ENCODE measurements at places on chromosomes 3 and 15. TPM values are rescaled to one million over a fixed set of nuclear protein-coding genes. Genes with fewer than 3 reads are reported as not detected.

GRCh38 chr3:81249540-81250029, 511.9 kb downstream of the GBE1 start:
- H3K27me3 ChIP-seq = no peaks in the 10 kb centered on the region
- no peak overlapping the region for H3K27ac ChIP-seq
- DNase-seq = no peak

- H3K4me3 ChIP-seq = no peak overlapping the region
- DNase-seq = no peak
- H3K4me1 ChIP-seq = no peaks in the 10 kb centered on the region
- no peak overlapping the region for H3K27ac ChIP-seq
Observed at GRCh38 chr3:135487261-135487660, 478.3 kb upstream of the PPP2R3A start.

DNA sequence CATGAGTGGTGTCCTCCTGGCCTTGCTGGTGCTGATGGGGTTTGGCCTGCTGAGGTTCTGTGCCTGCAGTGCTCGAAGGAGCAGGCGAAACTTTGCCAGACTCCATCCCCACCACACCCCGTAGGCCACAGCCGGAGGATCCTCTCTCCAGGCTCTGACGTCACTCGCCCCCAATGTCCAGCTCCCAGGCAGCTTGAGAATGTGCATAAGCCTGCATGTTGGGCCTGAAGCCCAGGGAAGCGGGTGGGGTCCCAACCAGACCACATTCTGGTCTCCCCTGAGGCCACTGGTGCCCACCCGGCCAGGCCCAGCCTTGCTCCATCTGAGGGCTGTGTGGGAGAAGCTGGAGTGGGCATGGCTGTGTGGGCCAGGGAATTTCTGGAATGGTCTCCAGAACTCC, 109.8 kb downstream of the ASB7 start:
- no peaks in the 10 kb centered on the region for H3K4me1 ChIP-seq
- no peaks in the 10 kb centered on the region for H3K36me3 ChIP-seq

GRCh38 chr3:118682921-118683320, 351.7 kb downstream of the IGSF11 start:
- H3K27ac ChIP-seq = no peak overlapping the region
- H3K27me3 ChIP-seq = no peaks in the 10 kb centered on the region
- no peak overlapping the region for H3K4me3 ChIP-seq

GRCh38 chr3:35336601-35337000, 302.7 kb upstream of the ARPP21 start:
- H3K36me3 ChIP-seq = no peaks in the 10 kb centered on the region
- no peaks in the 10 kb centered on the region for H3K27me3 ChIP-seq
- DNase-seq = no peak
- H3K4me3 ChIP-seq = no peak overlapping the region
- H3K4me1 ChIP-seq = no peaks in the 10 kb centered on the region

DNA sequence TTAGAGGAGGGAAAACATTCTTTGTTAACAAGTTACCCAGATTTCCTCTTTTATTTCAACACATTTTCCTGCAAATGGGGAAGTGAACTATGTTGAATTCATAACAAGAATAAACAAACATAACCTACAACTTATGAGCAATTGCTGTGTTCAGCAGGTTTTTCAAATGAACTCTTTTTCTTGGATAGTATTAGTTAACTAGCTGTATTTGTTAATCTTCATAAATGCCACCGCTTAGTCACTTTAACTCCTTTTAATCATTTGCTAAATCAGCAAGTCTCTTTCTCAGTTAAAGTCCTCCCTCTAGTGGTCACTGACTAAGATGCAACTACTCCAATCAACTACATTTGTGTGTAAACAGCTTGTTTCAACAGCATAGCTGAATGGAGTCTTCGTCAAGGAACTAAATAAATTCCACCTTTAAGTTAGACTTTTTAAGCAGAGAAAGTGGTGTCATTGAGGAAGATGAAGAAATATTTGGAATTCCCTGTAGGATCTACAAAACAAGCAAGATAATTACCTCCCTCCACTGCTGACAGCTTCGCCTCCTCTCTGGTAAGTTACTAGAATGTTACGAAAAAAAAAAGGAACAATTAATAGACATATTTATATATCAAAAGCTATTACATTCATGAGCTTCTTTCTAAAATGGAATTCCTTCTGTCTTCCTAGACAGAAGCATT, 1122.0 kb downstream of the ROBO1 start:
- H3K4me3 ChIP-seq = no peak overlapping the region
- H3K36me3 ChIP-seq = no peaks in the 10 kb centered on the region
- H3K27me3 ChIP-seq = no peaks in the 10 kb centered on the region

GRCh38 chr3:156587760-156588069, 32.8 kb upstream of the SSR3 start:
- H3K4me3 ChIP-seq = no peak overlapping the region
- no peaks in the 10 kb centered on the region for H3K27me3 ChIP-seq
- no peak overlapping the region for H3K27ac ChIP-seq
- no peaks in the 10 kb centered on the region for H3K4me1 ChIP-seq

GRCh38 chr15:57387564-57388076, 11.3 kb downstream of the CGNL1 start:
- H3K36me3 ChIP-seq = no peaks in the 10 kb centered on the region
- DNase-seq = no peak

DNA sequence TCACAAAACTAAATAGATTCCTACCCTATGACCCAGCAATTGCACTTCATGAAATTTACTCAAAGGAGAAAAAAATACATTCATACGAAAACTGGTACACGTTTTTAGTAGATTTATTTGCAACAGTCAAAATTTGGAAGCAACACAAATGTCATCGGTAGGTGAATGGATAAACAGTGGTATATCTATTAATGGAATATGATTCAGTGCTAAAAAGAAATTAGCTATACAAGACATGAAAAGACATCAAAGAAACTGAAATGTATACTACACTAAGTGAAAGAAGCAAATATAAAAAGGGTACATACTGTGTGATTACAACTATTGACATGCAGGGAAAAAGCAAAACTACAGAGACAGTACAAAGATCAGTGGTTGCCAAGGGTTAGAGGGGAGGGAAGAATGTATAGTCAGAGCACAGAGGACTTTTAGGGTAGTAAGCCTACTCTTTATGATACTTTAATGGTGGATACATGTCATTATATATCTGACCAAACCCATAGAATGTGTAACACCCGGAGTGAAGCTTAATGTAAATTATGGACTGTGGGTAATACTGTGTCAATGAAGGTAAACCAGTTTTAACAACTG, 31.6 kb downstream of the RFX7 start:
- H3K4me3 ChIP-seq = no peak overlapping the region
- no peak overlapping the region for H3K27ac ChIP-seq
- H3K27me3 ChIP-seq = no peaks in the 10 kb centered on the region
- DNase-seq = no peak
- no peaks in the 10 kb centered on the region for H3K36me3 ChIP-seq

SLC2A2 gene
- total RNA-seq = 78.0 TPM

CCNB2 gene
- total RNA-seq = 5.2 TPM

HOMER2 gene
- 4.1 TPM for total RNA-seq

IL17RD gene
- 3.4 TPM for total RNA-seq

SKOR1 gene
- total RNA-seq = 2.0 TPM
